ENCODE measurements at places on chromosomes 6 and 20.

DNA sequence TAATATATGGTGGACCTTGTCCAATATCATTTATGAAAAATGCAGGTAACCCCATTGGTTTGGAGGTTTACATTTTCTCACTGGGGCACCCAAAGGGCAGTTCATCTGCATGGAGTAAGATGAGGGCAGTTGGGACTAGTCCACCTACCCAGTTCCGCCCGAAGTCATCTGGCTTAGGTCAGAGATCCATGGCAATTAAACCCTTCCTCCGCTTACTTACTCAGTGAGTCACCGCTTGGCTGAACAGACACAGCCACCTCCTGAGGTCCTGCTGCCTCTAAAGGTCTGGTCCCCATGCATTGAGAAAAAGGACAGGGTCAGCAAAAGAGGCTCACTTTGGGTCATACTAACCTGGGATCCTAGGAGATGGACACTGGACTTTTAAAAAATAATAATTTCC is 102.9 kb upstream of the PRL start:
- no peak for DNase-seq

GRCh38 chr6:11218538-11219399 is 13.7 kb downstream of the NEDD9 start:
- peak; percentile 98 for DNase-seq

GRCh38 chr20:61806995-61807394 is 258.7 kb downstream of the TAF4 start:
- DNase-seq: no peak

- DNase-seq: no peak
Measured at GRCh38 chr6:4740032-4740431, 36.2 kb upstream of the CDYL start.

DNA sequence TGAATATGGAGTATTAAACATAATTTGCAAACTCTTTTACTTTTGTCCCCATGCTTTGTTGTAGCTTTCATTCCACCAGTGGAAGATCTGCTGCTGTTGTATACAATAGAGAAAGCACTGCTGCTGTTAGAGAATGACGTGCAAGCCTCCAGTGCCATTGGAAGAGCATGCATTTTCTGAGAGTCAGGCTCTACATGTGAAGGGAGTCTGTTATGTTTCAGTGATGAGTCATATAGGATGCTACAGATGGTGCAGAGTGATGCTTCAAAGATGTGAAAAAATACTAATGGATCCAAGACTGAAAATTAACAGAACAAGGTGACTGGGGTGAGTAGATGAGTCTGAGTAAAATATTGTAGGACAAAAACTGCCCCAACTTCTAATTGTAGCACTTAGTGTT is 22.4 kb upstream of the BACH2 start:
- DNase-seq: no peak
